ENCODE measurements at places on chromosomes 16 and 17.
A peak's percentile ranks its signal among the peaks of the same experiment; 100 is the strongest.

- peak; percentile 70 for DNase-seq
Measured at GRCh38 chr17:18033442-18034099, 5.4 kb downstream of the ATPAF2 start.

- peak; percentile 69 for DNase-seq
Measured at GRCh38 chr16:8660841-8661301, 13.5 kb upstream of the ABAT start.

GRCh38 chr17:82956146-82956725, 116.4 kb upstream of the ZNF750 start:
- peak; percentile 11 for DNase-seq

DNA sequence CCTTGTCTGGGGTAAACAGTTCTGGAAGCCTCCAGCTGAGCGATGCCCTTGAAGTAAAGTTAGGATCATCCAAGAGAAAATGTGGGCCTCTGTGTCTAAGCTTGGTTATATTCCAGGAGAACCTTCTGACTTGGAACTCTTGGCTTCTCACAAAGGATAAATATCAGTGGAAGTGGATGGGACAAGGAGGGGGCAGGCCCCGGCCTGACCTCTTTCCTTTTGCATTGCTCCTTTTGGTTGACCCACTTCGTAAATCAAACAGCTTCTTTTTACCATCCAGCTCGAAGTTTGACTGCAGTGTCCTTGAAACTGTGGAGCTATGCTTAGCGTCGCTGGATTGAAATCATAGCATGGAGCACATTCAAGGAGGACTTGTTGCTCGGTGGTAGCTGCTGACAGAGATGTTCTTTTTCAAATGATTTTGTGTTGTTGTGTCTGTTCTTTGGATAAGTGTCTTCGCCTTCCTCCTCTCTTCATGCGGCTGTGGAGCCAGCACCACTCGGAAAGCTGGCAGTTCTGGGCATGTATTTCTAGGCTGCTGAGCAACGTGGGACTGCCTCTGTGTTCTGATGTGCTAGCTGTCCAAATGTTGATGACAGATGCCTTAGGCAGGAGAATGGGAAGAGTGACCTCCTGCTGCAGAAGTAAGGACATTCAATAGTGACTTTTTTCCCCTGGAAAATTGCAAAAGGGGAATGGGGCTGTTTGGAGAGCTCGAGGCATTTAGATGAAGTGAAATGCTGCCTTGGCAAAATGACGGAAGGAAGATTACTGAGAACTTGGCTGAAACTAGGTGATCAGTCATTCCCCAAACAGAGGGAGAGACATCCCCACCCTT, 4.5 kb downstream of the MINK1 start:
- no peak for DNase-seq

DNA sequence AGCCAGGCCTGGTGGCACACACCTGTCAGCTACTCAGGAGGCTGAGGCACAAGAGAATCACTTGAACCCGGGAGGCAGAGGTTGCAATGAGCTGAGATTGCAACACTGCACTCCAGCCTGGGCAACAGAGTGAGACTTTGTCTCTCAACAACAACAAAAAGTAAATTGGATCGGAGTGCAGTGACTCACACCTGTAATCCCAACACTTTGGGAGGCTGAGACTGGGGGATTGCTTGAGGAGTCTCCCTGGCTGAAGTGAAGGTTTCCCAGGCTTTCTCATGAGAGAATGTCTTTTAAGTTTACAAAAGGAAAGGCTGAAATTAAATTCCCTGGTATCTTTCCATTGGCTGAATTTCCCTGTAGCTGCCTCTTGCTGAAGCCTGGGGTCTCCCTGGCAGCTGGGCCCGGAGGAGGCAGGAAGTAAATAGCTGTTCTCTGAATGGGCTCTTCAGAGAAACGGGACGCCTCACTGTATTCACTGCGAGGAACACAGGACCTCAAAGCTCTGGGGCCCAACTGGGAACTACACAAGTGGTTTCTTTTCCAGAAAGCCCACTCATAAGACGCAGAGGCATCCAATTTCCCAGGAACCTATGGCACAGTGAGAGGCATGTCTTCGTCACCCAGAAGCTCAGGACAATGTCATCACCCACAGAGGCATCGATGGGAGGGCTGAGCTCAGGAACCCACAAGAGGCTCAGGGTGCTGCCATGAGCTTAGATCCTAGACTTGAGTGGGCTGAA, 77.4 kb upstream of the SMURF2 start:
- DNase-seq = peak; percentile 47

GRCh38 chr17:7873051-7873450, 15.2 kb downstream of the CYB5D1 start:
- no peak for DNase-seq

DNA sequence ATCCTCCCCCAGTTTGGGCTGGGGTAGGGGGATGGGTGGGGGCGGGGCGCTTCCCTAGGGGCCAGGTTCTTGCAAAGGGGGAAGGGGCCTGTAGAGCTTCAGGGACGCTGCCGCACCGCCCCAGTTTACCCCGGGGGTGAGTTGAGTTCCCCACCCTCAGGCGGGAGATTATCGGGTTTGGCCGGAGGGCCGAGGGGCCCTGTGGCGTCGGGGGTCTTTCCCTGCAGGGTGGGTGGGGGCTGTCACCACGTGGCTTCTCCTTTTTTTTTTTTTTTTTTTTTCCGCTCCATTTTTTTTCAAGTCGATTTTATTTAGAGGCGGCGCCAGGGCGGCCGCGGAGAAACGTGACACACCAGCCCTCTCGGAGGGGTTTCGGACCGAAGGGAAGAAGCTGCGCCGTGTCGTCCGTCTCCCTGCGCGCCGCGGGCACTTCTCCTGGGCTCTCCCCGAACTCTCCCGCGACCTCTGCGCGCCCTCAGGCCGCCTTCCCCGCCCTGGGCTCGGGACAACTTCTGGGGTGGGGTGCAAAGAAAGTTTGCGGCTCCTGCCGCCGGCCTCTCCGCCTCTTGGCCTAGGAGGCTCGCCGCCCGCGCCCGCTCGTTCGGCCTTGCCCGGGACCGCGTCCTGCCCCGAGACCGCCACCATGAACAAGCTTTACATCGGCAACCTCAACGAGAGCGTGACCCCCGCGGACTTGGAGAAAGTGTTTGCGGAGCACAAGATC, at the start of gene IGF2BP1:
TSS of gene IGF2BP1 (plus strand) at position 283 of the 724 bp plus-strand sequence. CDS start at position 644, 361 bp downstream.
- peak; percentile 58 for DNase-seq
